ENCODE measurements at places on chromosomes 1 and 21. TPM values are rescaled to one million over a fixed set of nuclear protein-coding genes. Genes with fewer than 3 reads are reported as not detected.

The ATP1A4 gene
- total RNA-seq = not detected

The CRYZ gene
- 83.3 TPM for total RNA-seq

The GPR37L1 gene
- total RNA-seq = not detected

The MPZL1 gene
- total RNA-seq = 79.2 TPM

Measured in mesangial cell (primary cell).